Esophagus mucosa (tissue), 1 donor: ENCODE measurements at places on chromosomes 7 and 10.

DNA sequence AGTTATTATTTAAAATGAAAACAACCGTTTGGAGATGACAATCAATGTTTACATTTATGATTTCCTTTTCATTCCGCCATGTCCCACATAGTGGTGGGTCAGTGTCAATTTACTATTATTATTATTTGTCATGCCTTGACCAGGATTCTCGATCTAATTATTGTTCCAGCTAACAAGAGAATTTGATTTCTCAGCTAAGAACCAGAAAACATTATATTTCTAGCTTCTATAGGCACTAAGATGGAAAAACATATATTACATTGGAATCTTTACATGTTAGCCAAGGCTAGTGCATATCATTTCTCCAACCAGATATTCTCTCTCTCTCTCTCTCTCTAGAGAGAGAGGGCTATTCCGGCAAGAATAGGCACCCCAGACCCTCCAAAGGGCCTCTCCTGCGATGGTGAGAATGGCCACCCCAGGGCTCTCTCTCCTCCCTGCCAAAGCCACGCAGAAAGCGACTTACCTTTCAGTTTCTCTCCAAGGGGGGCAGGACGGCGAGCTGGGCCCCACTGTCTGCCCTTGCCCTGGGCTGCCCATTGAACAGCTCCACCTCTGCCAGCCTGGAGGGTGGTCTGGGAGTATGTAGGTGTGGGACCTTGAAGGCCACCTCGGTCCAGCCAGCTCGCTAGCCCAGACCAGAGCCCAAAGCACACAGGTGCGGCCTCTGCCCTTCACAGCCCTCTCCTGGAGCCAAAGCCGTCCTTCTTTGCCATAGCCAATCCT is 2.4 kb downstream of the HOXA3 start:
- ATAC-seq, result peak; percentile 3

DNA sequence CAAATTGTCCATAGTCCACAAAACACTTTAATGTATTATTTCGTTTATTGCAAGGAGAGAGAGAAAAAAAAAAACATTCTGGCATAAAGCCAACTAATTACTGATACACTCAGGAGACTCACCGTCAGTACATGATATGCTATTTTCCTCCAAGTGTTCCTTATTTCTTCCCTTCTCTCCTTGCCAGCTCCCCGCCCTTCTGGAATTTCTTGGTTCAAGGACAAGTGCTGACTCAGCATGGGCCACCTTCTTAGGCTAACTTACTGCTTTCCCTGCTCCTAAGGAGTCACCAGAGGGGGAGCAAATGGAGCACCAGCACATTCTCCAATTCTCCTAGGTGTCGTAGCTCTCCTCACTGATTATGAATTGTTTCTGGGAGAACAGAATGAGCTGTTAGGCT is 133.8 kb upstream of the HDAC9 start:
- no peak for ATAC-seq

- ATAC-seq, result no peak
Observed at GRCh38 chr7:159010937-159011721, 133.5 kb downstream of the VIPR2 start.

- no peak for ATAC-seq
Observed at GRCh38 chr10:13942035-13942434, 355.3 kb downstream of the PRPF18 start.

DNA sequence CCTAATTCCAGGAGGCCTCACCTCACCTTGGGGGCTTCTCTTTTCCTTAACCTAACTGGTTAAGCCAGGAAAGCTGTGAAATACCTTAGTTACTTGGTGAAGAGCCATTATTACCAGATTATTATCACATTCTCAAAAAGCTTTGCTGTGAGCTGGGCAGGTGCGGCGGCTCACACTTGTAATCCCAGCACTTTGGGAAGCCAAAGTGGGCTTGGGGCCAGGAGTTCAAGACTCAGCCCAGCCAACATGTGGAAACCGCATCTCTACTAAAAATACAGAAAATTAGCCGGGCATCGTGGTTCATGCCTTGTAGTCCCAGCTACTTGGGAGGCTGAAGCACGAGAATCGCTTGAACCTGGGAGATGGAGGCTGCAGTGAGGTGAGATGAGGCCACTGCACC is 102.4 kb upstream of the KLF6 start:
- no peak for ATAC-seq

DNA sequence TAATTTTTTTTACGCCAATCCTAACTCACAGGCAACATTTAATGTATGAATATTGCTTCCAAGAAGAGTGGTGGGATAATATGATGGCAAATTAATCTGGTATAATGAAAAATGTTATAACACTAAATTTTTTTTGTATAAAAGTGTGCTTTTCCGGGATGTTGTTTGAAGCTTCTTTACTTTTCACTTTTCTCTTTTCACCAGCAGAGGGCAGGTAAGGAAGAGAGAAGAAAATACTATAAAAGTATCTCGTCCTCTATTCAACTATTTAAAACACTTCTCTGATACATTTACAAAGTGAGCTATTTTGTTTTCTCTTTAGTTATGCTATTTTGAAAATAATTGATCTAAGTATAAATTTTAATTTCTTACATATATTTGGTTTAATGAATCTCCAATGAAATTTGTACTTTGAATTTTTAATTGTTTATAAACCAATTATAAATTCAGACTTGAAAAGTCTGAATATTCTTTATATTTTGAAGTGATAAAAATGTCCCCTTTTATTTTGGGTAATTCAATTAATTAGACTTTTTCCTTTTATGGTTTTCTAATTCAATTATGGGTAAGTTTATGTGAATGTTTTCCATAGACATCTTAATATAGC is 20.7 kb upstream of the CFTR start:
- no peak for ATAC-seq

DNA sequence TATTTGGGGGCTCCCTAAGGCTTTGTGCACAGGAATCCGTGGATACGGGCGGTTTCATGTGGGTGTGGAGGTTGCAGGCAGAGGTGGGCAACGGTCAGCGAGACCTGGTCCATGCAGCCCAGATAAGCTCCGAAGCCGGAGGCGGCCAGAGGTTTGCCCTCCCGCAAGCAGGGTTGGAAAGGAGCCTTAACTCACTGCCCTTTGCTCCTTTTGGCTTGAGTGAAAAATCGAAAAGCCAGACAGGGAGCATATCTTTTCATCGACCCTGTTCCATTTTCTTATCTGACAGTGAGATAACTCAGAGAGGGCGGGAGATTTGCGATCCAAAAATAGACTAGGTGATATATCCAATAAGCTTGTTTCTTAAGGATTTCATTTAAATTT is 1.5 kb downstream of the GRM3 start:
- no peak for ATAC-seq

- no peak for ATAC-seq
Observed at GRCh38 chr10:107033799-107034422, 130.6 kb downstream of the SORCS1 start.

DNA sequence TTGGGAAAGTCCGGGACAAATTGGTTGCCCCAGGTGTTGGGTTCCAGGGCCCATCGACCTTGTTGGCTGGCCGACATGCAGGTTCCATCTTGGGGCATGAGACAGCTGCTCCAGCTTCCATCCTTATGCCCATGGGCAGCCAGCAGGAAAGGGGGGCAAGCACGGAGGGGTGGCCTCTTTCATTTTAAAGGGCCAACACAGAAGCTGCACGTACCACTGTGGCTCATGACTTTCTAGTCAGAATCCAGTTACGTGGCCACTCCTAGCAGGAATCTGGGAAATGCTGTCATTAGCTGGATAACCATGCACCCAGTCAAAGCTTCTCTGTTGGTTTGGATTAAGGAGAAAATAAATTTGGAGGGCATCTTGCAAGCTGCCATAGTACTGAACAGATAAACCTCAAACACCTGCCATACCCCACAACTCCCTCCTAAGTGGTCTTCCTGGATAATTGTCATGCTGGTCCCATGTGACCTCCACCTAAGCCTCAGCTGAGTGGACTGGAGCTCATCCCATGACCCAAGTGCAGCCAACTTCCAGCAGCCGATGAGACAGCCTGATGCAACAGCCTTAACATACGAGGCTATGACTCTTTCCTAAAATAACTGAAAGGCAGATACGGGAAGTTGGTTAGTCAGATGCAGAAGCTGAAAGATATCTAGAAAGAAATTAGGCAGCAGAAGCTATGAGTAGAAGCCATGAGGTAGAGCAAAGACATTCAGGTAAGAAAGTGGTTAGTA is 21.4 kb upstream of the GSDME start:
- ATAC-seq, result peak; percentile 29
